ENCODE measurements at places on chromosomes 16 and 17.

DNA sequence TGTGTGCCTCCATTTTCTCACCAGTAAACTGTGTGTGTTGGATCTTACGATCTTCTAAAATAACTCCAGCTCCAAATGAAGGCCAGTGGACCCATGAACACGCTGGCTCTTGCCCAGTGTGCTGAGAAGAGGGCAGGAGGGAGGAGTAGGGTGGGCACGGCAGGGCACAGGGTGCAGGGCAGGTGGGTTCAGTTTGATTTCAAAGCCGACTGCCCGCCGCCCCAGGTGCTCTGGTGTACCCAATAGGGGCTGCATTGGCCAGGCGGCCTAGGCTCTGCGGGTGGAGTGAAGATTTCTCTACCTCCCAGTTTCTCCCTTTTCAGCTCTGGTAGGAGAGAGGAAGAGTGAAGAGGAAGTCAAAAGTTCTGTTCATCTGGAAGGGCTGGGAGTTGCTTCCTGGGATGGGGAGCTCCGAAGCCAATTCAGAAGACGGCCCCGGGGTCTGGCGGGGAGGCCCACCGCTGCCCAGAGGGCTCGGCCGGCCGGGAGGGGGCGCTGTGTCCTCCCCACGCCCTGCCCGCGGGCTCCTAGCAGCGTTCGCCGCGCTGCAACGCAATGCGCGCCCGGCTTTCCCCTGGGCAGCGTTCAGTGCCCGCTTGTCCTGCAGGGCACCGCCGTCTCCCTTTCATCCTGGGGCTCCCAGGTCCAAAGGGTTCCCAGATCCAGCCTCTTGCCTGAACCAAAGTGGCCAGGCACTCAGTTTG, 1.1 kb upstream of the CRHR1 start:
- peak; percentile 56 for DNase-seq

- DNase-seq, result no peak
Measured at GRCh38 chr17:73267648-73268537, 6.2 kb upstream of the CPSF4L start.

DNA sequence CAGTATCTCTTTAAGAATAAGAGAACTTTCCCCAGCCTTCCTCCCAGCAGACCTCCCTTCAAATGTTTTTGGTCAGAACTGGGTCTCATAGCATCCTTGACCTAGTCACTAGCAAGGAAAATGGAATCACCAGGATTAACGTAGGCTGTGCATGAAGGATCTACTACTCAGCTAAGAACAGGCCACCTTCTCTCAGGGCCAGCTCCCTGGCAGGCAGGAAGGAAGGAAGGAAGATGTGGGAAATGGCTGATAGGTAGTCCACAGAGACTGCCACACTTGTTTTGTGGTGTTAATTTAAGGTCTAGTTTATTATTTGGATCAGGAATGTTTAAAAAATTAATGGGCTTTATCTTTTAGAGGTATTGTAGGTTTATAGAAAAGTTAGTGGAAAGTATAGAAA, 136.4 kb downstream of the SPECC1 start:
- no peak for DNase-seq

- DNase-seq, result no peak
Measured at GRCh38 chr16:83296505-83296904, 511.3 kb upstream of the HSBP1 start.

DNA sequence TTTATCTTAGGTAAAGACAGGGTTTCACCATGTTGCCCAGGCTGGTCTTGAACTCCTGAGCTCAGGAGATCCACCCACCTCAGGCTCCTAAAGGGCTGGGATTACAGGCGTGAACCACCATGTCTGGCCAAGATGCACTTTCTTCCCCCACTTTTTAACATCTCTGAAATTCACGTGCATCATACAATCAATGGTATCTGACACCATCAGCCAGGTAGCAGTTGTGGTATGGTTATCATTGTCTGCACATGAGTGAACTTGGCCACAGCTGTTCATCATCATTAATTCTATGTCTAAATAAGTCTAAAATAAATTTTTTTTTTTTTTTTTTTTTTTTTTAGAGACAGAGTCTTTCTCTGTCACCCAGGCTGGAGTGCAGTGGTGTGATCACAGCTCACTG, 34.2 kb upstream of the MYLK3 start:
- DNase-seq, result no peak

Data from activated T-cell treated with anti-CD3 and anti-CD28 coated beads for 48 hours (primary cell).